Astrocyte of the spinal cord (primary cell): ENCODE measurements at places on chromosomes 6 and 20.
A peak's percentile ranks its signal among the peaks of the same experiment; 100 is the strongest.

GRCh38 chr6:87483929-87484328, 11.2 kb downstream of the SLC35A1 start:
- peak; percentile 63 for DNase-seq

GRCh38 chr6:77987035-77987384, 334.2 kb downstream of the MEI4 start:
- no peak for DNase-seq

GRCh38 chr20:58054780-58055373, 173.6 kb downstream of the ANKRD60 start:
- peak; percentile 19 for DNase-seq

DNA sequence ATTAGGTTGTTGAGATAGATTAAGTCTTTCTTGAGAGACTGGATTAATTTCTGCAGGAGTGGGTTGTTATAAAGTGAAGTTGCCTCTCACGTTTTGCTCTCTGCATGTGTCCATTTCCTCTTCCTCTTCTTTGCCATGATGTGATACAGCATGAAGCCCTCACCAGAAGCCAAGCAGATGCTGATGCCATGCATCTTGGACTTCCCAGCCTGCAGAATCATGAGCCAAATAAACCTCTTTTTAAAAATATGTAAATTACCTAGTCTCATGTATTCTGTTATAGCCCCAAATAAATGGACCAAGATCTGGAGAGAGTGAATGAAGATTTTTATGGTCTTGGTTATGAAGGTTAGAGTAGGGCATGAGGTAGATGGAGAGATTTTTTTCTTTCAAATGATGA, 111.6 kb upstream of the MAN1A1 start:
- DNase-seq, result no peak

GRCh38 chr6:142929751-142930358, 15.1 kb downstream of the HIVEP2 start:
- DNase-seq, result peak; percentile 27

- peak; percentile 4 for DNase-seq
Observed at GRCh38 chr6:117776441-117776840, 101.2 kb downstream of the NUS1 start.

DNA sequence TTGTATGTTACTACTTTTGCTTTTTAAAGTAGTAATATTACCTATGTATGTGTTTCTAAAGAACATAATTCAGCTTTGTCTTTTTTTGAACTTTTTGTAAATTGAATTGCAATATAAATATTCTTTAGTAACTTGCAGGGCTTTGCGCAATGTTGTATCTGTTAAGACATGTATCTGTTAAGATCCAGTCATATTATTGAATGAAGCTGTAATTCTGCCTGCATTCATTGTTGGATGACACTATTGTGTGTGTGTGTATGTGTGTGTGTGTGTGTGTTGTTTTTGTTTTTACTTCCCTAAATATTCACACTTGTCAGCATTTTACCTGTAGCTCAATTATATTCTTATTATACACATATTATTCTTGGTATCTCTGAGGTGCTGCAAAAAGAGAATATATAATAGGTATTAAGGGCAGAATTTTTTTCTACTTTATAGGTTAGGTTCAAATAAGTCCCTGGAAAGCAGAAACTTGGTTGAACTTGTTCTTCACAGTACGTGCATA, 164.0 kb downstream of the MEI4 start:
- no peak for DNase-seq

DNA sequence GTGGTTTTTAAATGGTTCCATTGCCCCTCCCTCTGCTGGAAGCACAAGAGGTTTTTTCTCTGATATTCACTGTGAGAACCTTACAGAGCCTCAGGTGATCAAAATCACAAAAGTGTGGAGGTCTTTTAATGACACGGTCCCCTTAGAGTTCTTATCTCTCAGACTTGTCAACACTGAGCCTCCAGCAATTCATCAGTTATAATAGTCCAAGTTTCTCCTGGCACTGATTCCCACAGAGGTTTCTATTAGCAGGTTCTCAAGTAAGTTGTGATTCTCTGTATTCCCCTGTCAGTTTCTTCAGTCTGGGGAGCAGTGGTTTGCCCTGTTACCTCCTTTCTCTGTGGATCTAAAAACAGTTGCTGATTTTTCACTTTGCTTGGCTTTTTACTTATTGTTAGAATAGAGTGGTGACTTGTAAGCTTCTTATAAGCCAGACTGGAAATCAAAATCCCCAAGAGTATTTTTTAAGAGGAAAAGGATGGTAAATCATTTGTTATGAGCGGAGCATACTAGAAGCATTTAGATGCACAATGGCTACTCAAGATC, 157.4 kb upstream of the BMP5 start:
- no peak for DNase-seq

DNA sequence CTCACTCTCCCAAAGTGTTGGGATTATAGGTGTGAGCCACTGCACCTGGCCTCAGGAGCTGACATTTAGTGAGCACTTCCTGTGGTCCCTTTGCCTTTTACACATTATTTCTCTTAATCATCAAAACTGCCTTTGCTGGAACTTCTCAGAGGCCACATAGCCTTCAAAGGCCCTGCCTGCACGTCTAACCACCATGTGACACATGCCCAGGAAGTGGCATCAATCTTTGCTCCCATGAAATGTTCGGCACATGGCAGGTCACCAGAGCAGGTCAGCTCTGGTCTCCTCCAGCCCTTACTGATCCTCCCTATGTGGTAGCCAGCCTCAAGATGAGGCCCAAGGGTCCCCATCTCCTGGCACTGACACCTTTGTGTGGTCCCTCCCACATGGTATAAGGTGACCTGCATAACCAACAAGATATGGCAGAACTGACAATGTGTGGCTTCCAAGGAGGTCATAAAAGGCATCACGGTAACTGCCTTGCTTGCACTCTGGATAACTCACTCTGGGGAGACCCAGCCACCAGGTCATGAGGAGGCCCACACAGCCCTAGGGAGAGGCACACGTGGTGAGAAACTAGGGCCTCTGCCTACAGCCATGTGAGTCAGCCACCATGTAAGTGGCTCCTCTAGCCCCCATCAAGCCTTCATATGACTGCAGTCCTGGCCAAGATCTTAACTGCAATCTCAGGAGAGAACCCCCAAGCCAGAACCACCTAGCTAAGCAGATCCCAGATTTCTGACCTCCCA, 28.8 kb upstream of the HMGA1 start:
- no peak for DNase-seq

- peak; percentile 31 for DNase-seq
Observed at GRCh38 chr20:37379967-37380828, 34.3 kb downstream of the SRC start.

DNA sequence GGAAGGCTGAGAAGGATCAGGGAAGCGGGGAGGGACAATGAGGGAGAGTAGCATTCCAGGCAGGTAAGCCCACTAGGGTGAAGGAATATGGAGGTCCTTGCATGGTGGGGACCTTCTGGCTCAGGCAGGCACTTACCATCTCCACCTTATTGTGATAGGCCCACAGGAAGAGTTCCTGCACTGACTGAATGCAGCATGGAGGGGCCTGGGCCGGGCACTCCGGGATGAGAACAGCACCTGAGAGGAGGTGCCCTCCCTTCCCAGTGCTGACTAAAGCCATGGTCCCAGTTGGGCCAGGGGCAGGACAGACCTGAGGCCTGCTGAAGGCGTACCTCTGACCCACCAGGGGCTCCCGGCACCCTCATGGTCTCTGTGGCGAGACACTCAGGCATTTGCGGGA, 392.7 kb downstream of the CDC5L start:
- no peak for DNase-seq

DNA sequence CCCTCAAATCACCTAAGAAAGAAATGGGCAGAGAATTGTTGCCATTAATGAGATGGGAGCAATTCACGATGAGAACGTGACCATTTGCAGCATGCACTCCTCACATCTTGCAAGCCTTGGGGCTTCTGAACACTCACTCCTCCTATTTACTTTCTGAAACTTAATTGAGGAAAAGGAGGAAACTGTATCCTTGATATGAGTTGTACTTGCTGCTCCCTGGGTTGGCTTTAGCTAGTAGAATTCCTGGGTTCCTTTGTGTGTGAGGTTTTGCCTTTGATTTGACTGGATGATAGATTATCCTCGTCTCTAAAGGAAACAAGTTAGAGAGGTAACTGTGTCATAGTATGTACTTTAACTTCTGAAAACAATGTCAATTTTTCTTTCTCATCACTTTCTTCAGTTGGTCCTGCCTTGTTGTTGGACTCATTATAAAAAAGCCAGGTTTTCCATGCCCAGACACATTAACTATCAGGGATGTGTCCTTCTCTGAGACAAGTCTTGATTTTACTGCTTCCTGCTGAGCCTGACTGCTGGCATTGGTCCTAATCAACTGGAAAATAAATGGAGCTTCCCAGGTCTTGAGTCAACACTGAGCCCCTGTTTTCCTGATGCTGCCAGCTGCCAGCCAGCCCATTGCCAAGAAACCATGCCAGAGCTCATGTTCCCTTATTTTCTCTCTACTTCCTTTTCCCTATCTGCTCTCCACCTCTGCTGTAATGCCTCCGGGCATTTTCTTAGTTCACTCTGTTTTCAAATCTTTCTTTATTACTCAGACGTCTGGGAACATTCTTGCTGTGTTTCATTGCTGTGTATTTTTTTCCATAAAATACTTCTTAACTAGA, 6.0 kb upstream of the MRAP2 start:
- peak; percentile 56 for DNase-seq

DNA sequence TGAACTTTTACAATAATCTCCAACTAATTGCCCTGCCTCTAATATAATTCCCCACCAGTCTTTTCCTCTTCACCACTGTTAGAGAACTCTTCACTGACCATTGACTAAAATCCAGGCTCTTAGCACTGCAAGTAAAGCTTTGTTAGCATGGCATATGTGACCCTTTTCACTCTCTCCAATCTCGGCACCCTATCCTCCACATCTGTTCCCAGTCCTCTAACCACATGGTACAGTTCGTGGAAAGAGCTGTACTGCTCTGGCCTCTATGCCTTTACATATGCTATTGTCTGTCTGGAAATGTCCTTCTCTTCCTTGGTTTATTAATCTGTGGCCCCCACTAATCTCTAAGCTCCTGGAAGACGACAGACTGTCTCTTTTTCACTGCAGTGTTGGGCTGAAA, 63.0 kb upstream of the EIF2S2 start:
- DNase-seq, result no peak

DNA sequence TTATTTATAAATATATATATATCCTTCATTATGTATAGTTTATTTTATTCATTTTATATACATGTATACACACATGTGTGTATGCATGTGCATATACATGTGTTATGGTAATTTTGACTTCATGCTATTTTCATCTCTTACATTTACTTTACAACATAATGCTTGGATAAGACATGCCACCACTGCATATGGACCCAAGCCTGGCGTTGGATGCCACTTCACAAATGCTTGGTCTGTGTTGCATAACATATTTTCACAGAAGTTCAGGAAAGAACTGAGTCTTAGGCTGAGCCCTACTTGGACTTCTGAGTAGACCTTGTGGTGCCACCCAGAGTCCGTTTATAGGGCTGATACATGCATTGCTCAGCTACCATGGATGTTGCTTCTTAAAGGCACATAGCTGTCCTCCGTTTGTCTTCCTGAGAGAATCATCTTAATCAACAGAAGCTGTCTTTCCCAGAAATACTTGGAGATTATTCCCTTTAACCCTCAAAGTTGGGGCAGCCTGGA, 337.8 kb downstream of the BTBD3 start:
- no peak for DNase-seq

- peak; percentile 18 for DNase-seq
Observed at GRCh38 chr20:23231561-23232218, 118.9 kb upstream of the NXT1 start.

DNA sequence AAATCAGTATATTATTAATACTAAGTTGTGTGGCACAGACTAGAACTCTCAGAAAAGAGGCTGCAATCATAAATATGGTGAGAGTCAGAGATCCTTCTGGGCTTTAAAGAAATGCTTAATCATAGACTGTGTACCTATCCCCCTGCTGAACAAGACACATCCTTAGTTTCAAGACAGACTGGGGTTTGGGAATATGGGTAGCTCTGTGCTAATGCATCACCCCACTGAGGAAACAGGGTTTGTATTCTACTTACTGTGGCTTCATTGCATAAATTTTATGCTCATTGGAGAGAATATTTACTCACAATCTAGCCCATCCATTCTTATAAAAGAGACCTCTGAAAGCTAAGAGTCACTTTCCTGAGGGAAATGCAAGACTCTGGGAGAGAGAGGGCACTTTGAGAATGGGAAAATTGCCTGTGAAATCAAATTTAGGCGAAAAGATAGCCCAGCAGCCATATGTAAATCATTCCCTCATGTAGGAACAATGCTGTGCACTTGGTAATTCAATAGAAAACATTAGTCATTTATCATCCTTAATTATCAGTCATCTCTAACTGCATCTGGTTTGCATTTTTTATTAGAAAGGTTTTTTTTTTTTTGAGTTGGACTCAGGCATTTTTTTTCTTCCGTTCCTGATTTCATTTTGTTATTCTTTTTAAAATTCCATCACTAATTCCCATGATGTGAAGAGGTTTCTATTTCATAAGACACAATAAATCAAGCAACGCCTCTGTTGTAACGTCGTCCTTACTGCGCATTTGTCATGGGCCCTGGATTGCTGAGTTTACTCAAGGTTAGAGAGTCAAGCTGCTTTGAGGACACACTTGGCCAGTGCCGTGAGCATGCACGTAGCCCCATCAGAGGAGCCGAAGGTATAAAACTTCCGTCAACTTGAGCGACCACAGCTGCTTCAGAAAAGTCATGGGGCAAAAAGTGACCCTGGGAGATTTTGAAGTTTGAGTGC, 91.8 kb downstream of the TRMT11 start:
- no peak for DNase-seq

- DNase-seq, result no peak
Observed at GRCh38 chr20:45857882-45858216, 435 bp downstream of the ZSWIM3 start.

- DNase-seq, result no peak
Observed at GRCh38 chr6:42923666-42924065, 5.6 kb upstream of the CNPY3 start.

GRCh38 chr20:11912013-11912658, 5.6 kb upstream of the BTBD3 start:
- DNase-seq, result no peak

DNA sequence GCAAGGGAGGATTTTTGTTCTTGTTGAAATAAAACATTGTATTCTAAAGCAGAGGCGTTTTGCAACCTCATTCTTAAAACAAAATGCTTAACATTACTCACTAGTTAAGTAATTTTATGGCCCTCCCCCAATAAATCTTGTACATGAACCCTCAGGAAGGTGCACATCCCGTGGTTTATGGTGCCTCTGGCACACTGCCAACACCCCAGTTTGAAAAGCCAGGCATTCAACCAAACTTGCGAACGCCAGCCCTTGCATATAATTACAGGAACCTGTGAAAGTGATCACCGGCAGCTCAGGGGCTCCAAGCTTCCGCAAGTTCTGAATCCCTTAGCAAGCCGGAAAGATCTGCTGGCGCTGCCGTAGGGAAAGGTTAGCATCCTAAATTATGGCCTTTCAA, 1109.0 kb upstream of the FLRT3 start:
- peak; percentile 0 for DNase-seq

- no peak for DNase-seq
Observed at GRCh38 chr20:63345328-63346100, 15.6 kb downstream of the CHRNA4 start.

GRCh38 chr6:111763381-111763780, 109.9 kb downstream of the FYN start:
- DNase-seq, result peak; percentile 59
